ENCODE measurements at places on chromosomes 1 and 21.

- DNase-seq: no peak
Measured at GRCh38 chr21:45846373-45847160, 135.0 kb upstream of the COL6A1 start.

DNA sequence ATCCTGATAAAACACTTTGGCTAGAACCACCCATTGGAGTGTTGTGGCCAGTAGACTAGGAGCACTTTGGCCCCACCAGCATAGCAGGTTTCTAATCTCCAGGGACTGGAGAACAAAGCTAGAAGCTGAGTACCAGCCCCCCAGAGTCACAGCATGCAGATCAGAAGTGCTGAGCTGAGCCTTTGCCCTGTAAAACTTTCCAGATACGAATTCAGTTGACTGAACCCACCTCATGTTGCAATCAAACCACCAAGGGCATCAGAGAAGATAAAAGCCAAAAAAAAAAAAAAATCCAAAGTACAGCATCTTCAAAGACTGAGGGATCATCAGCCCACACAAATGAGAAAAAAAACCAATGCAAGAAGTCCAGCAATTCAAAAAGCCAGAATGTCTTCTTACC is 8.7 kb upstream of the CD53 start:
- no peak for DNase-seq

GRCh38 chr1:44313265-44313918 is 41.7 kb downstream of the ERI3 start:
- no peak for DNase-seq

- no peak for DNase-seq
Measured at GRCh38 chr1:243628476-243628907, 221.6 kb downstream of the AKT3 start.

DNA sequence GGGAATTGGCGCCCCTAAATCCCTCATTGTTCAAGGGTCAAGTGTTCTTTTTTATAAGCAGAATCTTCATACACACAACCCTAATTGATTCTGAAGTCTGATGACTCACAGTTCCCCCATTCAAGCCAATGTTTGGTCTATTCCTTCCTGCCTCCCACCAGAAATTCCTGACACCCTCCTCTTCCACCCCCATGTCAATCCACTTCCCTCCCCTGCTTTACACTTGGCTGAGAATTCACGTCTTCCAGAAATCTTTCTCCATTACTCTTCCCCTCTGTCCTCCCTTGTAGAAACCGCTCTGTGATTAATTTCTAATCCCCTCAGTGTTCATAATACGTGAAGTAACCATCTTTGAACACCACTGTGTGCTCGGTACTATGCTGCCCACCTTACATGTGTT is 76.2 kb upstream of the CD34 start:
- no peak for DNase-seq

- no peak for DNase-seq
Measured at GRCh38 chr1:230867101-230867902, 1.0 kb downstream of the C1orf198 start.
